ENCODE measurements at places on chromosomes 7 and 10. TPM values are rescaled to one million over a fixed set of nuclear protein-coding genes. Genes with fewer than 3 reads are reported as not detected.

The PDE6C gene
- total RNA-seq, result not detected

The SH2B2 gene
- total RNA-seq, result 5.1 TPM

DNA sequence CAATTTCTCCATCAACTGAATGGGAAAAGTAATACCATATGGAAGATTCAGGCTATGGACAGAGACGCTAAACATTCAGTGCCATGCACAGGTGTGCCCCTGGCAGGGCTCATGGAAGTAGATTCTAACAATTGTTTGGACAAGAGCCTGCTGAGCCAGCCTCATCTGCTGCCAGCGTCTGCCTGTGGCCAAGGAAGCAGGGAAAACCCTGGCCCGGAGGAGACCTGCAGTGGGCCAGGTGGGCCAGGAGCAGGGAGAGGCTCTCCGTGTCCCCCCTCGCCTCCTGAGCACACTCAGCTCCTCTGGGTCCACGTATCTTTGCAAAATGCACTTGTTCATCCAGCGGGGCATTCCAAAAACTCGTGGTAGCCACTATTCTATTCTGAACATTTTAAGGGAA lies 130.1 kb downstream of the TCERG1L start:
- DNase-seq, result no peak

GRCh38 chr7:25979605-25980004 lies 172.4 kb upstream of the NFE2L3 start:
- no peak for DNase-seq

GRCh38 chr7:26156451-26157420 lies 4.7 kb downstream of the NFE2L3 start:
- DNase-seq, result no peak

DNA sequence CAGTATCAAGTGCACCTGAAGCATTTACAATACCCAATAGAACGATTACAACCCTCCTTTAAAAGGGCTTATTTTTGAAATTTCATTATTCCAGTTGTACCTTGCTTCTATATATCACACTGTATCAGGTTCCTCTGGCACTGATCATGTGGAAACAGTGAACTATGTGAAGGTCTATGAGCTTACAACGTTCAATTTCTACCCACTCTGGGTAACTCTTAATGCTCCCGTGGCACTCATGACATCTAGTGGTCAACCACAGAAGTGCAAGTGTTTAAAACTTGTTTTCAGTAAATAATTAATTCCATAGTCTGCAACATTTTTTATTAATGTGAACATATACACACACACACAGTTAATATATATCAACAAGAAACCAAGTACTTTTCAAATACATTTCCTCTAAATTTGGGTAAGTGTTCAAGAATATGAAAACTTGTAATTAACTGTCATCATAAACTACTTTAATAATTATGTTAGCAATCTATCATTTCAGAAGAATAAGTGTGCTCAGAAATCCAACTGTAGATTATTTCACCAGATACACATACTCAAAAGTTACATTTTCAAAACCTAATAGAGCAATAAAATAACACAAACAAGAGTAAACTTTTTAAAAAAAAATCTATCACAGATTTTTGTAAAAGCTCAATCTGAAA lies 61.0 kb downstream of the MPP7 start:
- no peak for DNase-seq
